EL (cell line): ENCODE measurements at places on chromosomes 2 and 18.

- DNase-seq, result peak; percentile 8
Observed at GRCh38 chr2:128026448-128027277, 1.2 kb downstream of the SAP130 start.

GRCh38 chr2:26838121-26838906 is 9.6 kb upstream of the DPYSL5 start:
- DNase-seq, result no peak

DNA sequence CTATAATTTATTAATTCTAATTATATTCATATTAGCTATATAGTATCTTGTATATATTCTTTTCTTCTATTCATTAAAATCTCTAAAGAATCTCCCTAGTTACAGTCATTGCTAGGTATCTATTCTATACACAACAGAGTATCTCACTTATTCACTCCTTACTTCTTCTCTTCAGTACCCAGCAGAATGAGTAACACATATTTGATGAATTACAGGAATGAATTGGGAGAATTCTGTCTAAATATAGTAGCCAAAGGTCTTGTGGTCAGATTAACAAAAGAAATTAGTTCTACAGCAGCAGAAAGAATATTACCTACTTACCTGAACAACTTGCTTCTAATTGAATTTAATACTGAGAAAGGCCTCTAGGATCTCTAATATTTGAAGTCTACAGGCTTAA is 758.0 kb upstream of the ZEB2 start:
- peak; percentile 23 for DNase-seq

- peak; percentile 61 for DNase-seq
Observed at GRCh38 chr2:73838889-73839534, 10.3 kb downstream of the STAMBP start.

GRCh38 chr2:166593403-166593802 is 99.4 kb upstream of the SCN7A start:
- peak; percentile 86 for DNase-seq

GRCh38 chr2:119071476-119071875 is 87.1 kb downstream of the C1QL2 start:
- no peak for DNase-seq

GRCh38 chr2:33984131-33984530 is 385.0 kb upstream of the FAM98A start:
- DNase-seq, result no peak

DNA sequence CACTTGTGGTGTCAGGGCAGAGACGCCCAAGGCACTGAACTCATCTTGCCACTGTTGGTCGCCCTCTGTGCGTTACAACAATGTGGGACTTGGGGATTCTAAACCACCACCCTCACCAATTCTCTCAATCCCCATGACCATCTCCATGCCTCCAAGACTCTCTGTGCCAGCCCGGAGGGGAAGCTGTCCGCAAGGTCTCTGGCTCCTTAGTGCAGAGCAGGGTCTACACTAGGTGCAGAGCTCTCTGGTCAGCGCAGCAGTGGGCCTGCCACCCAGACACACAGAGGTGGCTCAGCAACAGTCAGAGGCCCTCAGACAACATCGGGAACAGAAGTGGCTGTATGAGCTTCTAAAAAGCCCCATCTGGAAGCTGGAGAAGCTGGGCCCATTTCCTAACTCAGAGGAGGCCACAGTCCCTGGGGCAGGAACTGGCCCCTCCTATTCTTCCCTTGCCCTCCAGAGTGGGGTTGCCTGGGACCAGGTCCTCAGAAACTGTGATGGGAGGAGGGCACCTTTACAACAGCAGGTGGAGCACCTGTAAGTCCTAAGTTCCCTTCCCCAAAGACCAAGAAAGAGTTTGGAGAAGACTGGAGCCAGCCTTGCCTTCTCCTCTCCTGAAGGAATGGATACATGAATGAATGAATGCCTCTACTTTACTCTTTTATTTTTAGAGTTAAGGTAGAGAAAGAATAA is 37.7 kb downstream of the SERTAD2 start:
- DNase-seq, result no peak

GRCh38 chr2:120760446-120761135 is 24.9 kb downstream of the GLI2 start:
- peak; percentile 49 for DNase-seq

GRCh38 chr2:73283545-73284295 is 558 bp downstream of the FBXO41 start:
- DNase-seq, result no peak
